ENCODE measurements at places on chromosomes 4 and X. TPM values are rescaled to one million over a fixed set of nuclear protein-coding genes. Genes with fewer than 3 reads are reported as not detected.

The NEIL3 gene
- 20.7 TPM for total RNA-seq

The ALPK1 gene
- total RNA-seq: 2.5 TPM

The PDGFC gene
- 120 TPM for total RNA-seq

- peak; percentile 4 for DNase-seq
Observed at GRCh38 chrX:78886550-78886949, 58.6 kb upstream of the P2RY10 start.

- DNase-seq: peak; percentile 22
Observed at GRCh38 chr4:164239976-164240375, 514.0 kb upstream of the SMIM31 start.

- DNase-seq: no peak
Observed at GRCh38 chrX:118773782-118774181, 46.4 kb downstream of the IL13RA1 start.

- no peak for DNase-seq
Observed at GRCh38 chr4:130338851-130339250, 1242.9 kb downstream of the C4orf33 start.

DNA sequence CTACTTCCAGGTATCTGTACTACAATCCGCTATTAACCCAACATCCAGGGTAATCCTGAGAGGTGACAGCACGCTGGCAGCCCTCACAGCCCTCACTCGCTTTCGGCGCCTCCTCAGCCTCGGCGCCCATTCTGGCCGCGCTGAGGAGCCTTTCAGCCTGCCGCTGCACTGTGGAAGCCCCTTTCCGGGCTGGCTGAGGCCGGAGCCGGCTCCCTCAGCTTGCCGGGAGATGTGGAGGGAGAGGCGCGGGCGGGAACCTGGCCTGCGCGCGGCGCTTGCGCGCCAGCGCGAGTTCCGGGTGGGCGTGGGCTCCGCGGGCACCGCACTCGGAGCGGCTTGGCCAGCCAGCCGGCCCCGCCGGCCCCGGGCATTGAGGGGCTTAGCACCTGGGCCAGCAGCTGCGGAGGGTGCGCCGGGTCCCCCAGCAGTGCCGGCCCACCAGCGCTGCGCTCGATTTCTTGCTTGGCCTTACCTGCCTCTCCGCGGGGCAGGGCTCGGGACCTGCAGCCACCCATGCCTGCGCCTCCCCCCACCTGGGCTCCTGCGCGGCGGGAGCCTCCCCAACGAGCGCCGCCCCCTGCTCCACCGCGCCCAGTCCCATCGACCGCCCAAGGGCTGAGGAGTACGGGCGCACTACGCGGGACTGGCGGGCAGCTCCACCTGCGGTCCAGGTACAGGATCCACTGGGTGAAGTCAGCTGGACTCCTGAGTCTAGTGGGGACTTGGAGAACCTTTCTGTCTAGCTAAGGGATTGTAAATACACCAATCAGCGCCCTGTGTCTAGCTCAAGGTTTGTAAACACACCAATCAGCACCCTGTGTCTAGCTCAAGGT, 87.3 kb downstream of the PRSS12 start:
- peak; percentile 79 for DNase-seq

GRCh38 chrX:39201305-39201990, 400.2 kb downstream of the MID1IP1 start:
- DNase-seq: peak; percentile 50

- DNase-seq: no peak
Observed at GRCh38 chr4:152090543-152090942, 329.7 kb upstream of the GATB start.

DNA sequence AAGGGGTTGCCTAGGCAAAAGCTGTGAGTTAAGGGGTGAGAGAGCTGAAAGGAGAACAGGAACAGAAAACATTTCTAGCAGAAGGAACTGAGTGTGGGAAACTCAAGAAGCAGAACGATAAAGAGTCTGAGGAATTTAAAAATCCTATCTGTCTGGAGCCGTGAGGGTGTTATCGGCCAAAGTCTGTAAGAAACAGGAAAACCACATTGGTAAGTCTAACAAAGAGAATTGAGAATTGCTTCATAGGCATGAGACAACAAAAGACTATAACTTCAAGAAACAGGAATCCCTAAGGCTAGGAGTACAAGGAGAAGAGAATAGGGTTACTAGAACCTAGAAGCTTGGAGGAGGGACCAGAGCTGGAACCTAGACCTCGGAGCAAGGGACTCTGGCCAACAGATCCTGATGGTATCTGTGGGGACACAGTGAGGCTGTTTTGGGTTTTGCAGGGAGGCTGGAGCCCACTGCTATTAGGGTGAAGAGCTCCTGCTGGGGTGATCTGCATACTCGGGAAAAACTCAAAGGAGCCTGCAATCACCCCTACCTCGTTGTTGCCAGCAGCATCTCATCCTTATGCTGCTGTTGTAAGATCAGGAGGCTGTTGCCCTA, 175.6 kb downstream of the FBXO8 start:
- no peak for DNase-seq

GRCh38 chrX:2774776-2775175, 22.9 kb downstream of the XG start:
- no peak for DNase-seq

Data from Caki2 (cell line).